ENCODE measurements at places on chromosomes 4 and X. TPM values are rescaled to one million over a fixed set of nuclear protein-coding genes. Genes with fewer than 3 reads are reported as not detected.

DNA sequence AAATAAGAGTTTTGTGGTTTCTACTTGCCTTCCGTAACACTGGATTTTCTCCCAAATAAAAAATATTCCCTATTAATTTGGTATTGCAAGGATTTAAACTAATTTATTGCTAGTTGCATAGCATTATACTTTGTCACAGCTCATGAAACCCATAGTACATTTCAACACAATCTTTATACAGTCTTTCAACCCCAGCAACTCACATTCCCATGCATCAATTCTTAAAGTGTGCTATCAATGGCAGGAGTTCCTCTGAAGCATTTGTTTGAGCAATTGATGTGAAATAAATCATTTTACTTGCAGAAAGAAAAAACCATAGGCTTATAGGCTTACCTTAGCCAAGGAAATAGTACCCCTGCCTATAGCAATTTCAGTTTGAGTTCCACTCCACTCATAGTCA lies 251.9 kb downstream of the PAPSS1 start:
- no peak for DNase-seq

The TCP11X2 gene
- total RNA-seq: not detected

DNA sequence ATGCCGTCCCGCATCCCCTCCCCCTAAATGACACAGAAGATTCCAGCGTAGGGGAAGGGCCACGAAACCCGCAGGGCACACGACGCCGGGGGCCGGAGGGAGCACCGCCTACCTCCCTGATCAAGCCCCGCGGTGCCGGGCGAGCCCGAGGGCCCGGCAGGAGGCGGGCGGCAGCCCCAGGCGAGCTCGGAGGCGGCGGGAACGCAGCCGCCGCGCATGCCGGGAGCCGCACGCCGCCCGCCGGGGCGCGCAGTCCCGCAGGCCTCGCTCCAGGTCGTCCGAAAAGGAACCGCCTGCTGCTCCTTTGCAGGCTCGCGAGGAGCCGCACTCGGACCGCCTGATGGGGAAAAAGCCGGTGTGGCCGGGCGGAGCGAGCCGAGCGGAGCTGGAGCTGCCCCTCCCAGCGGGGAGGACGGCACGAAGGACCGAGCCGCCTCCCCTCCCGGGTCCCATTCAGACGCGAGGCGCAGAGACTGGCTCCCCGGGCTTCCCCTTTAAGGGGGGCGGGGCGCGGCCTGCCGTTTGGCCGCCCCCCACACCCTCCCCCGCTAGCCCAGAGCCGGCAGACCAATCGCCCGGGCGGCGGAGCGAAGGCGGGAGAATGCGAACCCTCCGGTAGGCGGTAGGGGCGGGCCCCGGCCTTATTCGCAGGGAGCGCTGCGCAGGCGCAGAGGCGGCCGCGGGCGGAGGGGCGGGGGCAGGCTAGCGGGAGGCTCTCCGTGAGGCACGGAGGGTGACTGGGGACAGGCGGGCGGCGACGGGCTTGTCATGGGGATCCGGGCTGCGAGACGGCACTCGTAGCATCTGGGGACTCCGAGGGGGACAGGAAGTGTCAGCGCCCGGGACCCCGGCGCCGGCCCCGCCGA lies 561 bp upstream of the ING2 start:
- DNase-seq: peak; percentile 90

- DNase-seq: peak; percentile 74
Measured at GRCh38 chr4:100828986-100829685, 311.3 kb upstream of the EMCN start.

The PAGE2 gene
- total RNA-seq: not detected

- DNase-seq: no peak
Measured at GRCh38 chr4:1211371-1211770, 37.6 kb downstream of the CTBP1 start.

The PRSS12 gene
- 24.2 TPM for total RNA-seq

DNA sequence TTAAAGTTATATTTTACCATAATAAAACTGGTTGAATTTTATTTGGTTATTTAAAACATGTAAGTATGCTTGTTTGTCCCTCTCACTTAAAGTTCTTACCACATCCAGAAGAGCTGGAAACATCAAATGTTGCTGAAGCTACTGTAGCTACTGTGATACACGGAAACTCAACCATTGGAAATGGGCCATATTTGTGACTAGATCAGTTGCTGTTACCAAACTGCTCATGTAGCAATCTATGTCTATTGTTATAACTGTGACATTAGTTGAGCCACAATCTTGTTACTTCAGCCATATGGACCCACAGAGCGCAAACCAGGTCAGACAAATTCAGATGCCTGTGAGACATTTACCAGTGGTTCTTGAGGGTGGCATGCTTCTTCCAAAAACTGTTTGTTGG lies 41.6 kb downstream of the NDNF start:
- DNase-seq: no peak

DNA sequence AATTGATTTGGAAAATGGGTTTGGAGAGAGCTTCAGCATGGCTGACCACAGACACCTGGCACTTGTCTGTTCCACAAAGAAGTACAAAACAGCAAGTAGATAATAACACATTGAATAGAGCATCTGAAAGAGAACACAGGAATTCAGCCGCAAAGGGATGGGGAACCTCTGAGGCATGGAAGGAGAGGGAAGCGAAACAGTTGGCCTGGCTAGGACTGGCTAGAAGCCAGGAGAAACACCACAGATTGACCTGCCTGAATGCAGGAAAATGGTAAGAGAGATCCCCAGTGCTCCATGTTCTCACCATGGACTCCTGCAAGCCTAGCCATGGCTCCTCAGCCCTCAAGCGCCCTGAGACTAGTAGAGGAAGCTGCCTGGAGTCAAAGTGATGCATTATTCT lies 169.7 kb upstream of the SH3RF1 start:
- DNase-seq: no peak

GRCh38 chr4:43932448-43932847 lies 516.2 kb downstream of the KCTD8 start:
- DNase-seq: no peak

The NEUROG2 gene
- not detected for total RNA-seq

DNA sequence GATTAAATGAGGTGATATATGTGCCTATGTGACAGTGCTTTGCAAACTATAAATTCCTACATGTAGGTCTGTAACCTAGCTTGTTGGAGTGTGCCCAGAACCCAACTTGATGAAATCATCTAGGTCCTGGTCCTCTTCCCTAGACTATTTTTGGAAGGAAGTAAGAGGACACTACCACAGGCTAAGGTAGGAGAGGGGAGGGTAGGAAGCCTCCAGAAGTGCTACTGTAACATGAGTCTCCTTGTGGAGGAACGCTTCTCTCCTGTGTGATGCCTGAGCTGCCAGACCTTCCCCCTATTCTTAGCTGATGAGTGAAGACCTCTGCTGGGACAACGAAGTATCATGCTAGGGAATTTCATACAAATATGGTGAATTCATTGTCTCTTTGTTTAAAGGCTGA lies 41.8 kb upstream of the IL21 start:
- no peak for DNase-seq

The CLDN34 gene
- not detected for total RNA-seq

The NUDT10 gene
- total RNA-seq: 0.79 TPM

The MAGEA12 gene
- total RNA-seq: not detected

- DNase-seq: peak; percentile 47
Measured at GRCh38 chr4:119105605-119106004, 30.0 kb upstream of the MYOZ2 start.

- no peak for DNase-seq
Measured at GRCh38 chr4:177070533-177071058, 239.1 kb upstream of the NEIL3 start.

DNA sequence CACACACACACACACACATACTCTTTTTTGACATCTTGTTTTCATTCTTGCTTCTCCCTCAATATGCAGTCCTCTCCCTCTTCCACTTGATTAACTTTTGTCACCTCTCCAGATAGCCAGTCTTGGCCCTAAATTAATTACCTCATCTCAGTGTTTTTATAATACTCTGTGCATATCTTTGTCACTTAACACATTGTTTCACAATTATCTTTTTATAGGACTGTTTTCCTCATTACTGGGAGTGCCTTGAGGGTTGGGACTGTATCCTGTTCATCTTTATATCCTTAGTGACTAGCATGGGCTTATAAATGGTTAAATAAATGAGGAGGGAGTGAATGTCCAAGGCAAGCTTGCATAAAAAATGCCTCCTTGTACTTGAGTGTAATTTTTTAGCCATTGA lies 33.1 kb downstream of the SYNPO2 start:
- no peak for DNase-seq

The CT83 gene
- not detected for total RNA-seq

The PALLD gene
- total RNA-seq: 92.7 TPM

The PCDH10 gene
- under 0.01 TPM for total RNA-seq

DNA sequence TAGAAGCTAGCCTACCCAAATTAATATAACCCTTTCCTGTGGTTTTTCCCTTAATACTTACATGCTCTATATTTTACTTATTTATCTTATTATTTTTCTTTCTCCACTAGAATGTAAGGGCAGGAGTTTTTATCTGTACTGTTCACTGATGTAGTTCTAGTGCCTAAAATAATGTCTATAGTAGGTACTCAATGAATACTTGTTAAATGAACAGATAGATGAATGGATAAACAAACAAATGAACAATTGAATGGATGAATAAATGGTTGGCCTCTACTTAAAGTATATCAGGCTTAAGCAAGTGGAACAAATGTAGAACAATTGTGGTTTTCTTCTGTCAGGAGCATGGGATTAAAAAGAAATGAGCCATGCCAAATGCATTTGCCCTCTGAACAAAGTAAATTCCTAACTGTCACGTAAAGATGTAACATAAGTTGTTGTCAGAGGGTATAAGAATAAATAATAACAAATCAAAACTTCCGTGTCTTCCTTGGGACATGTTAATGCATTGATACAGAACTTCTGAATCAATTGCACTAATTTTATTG lies 54.1 kb downstream of the SYTL5 start:
- no peak for DNase-seq

- no peak for DNase-seq
Measured at GRCh38 chr4:2378898-2379297, 39.5 kb downstream of the ZFYVE28 start.

The TDO2 gene
- not detected for total RNA-seq

DNA sequence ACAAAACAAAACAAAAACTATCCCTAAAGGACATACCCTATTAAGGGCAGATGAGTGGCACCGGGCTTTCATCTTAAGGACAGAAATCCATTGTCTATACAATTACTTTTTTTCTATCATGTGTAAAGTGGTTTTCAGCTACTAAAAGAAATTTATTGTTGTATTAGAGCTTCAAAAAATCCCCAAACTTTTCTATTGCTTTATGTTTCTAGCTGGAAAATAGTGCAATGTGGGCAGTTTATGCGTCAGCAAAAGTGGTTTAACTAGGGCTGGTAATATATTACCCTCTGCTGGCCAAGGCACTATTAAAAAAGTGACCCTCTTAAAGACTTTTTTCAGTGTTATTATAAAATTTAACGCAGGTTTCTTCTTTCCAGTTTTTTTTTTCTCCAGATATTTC lies 15.5 kb upstream of the GPR82 start:
- no peak for DNase-seq

The AVPR2 gene
- total RNA-seq: not detected

The NDST3 gene
- total RNA-seq: not detected

The GRIA2 gene
- total RNA-seq: not detected

The ACE2 gene
- not detected for total RNA-seq

The DIPK2B gene
- not detected for total RNA-seq

- no peak for DNase-seq
Measured at GRCh38 chr4:13413729-13414437, 70.3 kb downstream of the RAB28 start.

DNA sequence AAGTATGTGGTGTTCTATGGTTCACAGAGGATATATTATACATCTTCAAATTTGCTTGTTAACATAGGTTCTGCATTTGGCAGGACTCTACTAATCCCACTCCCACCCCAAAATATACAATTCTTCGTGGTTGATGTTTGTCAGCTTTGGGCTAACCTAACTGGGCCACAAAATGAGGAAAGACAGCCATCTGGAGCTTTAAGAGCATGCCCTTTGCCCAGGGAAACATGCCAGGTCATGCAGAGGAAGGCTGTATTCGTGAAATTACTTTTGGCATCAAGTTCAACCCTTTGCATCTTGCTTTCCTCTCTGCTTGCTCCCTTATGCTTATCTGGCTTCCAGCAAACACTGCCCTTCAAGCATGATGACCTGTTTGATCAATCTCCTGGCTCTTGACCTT lies 46.8 kb upstream of the F9 start:
- DNase-seq: no peak

DNA sequence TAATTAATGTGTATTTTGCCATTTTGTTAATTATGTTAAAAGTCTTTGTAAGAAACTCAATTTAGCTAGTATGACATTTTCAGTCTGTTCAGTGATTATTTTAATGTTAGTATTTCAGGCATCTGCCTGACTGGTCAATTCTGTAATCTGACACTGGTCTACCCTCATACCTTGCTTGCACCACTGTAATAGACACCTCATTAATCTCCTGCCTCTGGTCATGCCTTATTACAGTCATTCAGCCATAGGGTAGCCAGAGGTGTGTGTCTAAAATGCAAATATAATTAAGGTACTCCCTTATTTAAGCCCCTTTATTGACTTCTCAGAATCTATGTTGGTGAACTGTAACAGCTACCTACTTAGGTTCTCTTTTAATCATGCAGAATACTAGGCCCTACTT lies 861.1 kb upstream of the IGFBP7 start:
- no peak for DNase-seq

The TMEM185A gene
- 27.0 TPM for total RNA-seq

DNA sequence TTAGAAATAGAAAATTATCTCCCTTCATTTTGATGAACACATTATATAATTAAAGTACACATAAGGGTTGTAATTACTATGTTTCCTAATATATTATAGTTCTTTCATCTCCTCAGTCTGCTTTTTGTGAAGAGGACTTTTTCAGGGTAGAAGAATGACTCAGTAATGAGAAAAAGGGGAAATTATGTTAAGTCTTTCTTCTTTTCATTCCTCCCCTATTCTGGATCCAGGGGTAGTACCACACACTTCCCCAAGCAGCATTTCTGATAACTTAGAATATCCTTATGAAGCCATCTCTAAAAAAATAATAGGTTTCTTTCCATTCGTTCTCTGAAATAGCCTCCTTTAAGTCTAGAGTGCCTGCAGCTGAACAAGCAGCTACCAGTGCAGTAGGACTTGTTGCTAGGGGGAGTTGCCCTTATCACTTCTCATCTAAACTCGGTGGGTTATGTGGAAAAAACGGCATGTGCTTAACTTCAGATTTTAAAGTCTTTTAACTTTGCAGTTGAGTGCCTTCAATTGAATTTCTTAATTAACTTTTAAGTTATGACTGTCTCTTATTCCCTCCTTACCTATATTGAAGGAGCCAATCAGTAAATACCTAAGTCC lies 184.8 kb downstream of the ARHGAP24 start:
- DNase-seq: no peak

The PCSK1N gene
- total RNA-seq: 0.26 TPM

The MAGEB3 gene
- not detected for total RNA-seq

The GAB3 gene
- 0.13 TPM for total RNA-seq

Measured in bronchial epithelial cell (primary cell).